ENCODE measurements at places on chromosomes 2 and 18.

DNA sequence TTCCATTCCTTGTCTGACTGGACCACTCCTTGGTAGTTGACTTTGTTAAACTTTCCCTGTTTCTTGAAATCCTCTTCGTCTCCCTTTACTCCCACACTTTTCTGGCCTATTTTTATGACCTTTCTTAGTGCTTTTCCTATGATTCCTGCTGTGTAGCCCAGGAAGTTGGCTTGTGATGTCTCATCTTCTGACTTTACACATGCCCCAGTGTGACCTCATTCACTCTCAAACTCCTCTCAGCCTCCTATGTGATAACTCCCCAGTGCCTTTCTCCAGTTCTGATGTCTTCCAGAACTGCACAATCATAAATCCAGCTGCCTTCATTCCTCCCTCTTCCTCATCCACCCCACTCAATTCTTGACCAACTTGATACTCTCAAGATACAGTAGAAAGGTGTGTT is 407.6 kb downstream of the TGIF1 start:
- no peak for DNase-seq

- DNase-seq = peak; percentile 27
These were observed 681 bp upstream of the NRP2 start for GRCh38 chr2:205681401-205682238.

DNA sequence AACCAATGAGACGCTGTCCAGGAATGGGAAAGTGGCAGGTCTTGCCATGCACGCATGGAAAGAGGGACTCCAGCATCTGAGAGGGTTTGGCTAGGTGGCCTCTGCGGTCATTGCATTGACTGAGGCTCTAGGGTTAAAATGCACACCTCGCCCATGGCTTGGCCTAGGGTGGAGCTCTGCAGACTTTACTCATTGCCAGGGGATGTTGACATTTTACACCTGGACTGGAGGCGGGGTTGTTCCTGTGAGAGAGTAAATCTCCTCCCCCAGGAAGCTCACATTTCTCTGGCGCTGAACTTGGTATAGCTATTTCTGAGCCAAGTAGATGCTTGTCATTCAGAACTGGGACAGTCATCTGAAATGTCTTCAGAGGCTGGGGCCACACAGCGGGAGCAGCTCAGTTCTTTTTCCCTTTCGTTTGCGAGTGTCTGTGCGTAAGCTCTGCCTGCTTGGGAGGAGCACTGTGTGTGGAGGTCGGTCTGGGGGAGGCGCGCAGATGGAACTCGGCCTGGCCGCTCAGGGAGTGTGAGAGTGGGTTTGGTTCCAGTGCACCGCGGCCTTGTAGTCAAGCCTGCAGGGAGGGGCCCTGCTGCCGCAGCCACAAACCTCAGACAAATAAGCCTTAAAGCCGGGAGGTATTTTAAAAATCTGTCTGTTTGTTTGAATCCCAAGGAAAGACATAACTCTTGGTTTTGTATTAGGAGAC is 76.5 kb downstream of the LPIN1 start:
- no peak for DNase-seq

- no peak for DNase-seq
These were observed 147.7 kb downstream of the KLHL29 start for GRCh38 chr2:23532391-23533337.

DNA sequence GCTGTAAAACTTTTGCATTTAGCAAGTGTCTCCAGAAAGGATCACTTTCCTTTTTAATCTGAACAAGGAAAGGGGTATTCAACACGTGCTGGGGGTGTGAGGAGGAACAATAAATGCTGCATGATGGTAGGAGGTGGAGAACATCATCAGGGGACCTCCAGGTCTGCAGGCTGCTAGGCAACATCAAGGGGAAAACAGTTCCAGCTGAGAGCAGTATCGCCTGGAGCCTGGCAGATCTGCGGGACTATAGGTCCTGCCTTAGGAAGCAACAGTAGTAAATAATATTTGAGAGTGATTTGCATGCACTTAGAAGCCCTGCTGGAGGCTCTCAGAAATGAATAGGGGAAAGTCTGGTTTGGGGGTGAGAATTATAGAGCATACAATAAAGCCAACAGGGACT is 175.6 kb downstream of the SUCLG1 start:
- no peak for DNase-seq

All from CD4-positive, alpha-beta T cell treated with Interleukin-15 for 1 hour (primary cell).